ENCODE measurements at places on chromosomes 3 and 15. TPM values are rescaled to one million over a fixed set of nuclear protein-coding genes. Genes with fewer than 3 reads are reported as not detected.

DNA sequence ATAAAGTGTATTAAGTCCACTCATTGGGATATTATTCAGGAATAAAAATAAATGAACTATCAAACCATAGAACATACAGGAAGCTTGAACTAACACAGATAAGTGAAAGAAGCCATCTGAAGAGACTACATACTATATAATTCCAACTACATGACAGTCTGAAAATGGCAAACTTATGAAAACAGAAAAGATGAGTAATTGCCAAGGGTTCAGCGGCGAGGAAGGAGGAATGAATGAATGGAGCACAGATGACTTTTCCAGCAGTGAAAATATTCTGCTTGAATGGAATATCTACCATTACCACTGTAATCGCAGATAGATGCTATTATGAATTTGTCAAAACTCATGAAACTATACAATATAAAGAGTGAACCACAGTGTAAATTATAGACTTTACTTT lies 79.7 kb downstream of the PEAK1 start:
- no peak for DNase-seq

DNA sequence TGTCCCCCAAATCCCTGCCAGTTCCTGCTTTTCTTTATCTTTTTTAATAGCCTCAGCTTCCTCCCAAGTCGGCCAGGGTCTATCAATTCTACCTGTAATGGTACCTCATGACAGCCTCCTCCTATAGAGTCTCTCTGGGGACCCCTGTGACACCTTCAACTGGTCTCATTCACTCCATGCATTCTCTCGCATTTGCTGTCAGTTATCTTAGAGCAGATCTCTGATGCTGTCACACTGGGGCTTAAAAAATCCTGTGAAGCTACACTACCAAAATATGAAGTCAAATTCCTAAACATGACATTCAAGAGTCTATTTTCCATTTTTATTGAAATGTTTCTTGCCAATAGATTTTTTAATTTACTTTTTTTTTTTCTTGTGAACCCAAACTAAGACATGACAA lies 5.5 kb downstream of the VPS39 start:
- no peak for DNase-seq

DNA sequence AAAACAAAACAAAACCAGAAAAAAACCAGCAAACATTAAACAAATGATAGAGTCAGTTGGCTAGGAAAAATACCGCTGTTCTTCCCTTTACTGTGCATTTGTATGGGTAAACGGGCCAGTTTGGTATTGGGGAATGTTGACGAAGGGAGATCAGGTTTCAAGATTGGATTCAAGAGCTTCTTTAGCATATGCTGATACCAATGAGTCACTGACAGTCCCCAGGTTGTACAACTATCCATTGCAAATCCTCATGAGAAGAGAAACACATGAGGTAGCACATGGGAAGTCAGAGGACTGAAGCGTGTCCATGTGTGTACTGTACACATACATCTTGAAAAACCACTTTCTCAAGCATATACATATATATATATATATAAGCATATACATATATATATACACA lies 25.6 kb downstream of the TIGIT start:
- no peak for DNase-seq

Gene NR2E3
- 2.2 TPM for total RNA-seq

DNA sequence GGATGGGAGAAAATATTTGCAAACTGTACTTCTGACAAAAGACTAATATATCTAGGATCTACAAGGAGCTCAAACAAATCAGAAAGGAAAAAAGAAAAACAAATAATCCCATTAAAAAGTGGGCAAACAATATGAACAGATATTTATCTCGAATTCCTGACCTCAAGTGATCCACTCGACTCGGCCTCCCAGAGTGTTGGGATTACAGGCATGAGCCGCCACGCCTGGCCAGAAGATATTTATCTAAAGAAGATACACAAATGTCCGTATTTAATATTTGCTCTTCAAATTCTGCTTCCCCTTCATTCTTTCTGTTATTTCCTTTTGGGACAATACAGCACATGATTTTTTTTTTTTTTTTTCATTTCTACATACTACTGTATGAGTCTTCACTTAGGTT lies 151.7 kb upstream of the GRM7 start:
- no peak for DNase-seq

DNA sequence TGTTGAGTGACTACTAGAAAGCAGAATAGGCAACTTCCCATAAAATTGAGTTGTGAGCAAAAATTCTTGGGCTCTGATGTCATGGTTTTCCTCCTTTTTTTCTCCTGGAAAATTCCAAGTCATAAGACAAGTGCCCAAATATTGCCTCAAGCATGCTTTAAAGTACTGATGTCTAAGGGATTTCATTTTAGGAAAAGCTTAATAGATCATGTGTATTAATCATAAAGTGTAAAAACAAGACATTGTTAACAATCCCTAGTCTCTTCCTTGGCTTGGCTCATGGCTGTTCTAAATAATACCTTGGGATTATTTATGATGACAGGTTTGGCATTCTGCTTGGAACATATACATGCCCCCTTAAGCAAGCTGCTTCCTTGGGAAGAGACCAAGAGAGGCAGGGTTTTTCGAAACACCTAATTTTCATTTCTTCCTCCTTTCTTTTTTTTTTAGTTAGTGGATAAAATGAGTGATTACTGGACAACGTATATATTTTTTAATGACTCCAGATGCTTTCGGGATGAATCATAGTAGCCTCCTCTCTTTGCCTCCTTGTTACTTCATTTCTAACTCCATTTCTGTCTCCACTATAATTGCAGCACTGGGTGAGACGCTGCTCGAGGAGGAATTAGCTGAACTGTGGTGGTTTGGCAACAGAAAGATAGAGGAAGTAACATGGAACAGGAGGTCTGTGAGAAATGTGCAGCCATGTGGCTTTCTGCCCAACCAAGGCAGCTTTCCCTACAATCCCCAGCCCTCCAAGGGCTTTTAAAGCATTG lies 104.9 kb downstream of the TPRG1 start:
- peak; percentile 64 for DNase-seq

DNA sequence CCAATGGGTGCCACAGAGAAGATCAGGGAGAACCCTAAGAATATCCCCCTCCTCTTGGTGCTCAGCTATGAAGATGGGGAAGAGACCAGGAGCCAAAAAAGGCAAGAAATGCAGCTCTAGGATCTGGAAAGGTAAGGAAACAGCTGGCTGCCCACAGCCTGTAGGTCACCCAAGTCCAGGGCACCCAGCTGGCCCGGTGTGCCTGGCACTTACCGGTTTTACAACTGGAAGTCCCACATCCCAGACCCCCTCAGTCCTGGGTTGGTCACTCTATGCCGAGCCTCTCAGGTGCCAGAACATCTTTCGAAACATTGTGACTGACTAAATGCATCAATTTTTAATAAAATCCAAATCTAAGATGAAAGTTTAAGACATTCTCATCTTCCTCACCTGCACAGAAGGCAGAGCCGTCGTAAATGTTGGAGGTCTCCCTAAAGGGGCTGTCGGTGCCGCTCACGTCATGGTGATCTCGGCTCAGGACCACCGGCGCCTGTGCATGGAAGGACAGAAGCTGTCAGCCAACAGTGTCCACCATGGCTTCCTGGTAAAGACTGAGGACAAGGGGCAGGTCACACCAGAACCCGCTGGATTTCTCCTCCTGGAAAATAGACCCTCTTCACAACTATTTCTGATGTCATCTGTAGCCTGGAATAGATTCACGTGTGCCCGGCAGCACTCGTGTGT lies 13.3 kb upstream of the ZXDC start:
- no peak for DNase-seq

Gene AGBL1
- total RNA-seq: 77.9 TPM

GRCh38 chr3:192745150-192745549 lies 17.8 kb upstream of the FGF12 start:
- DNase-seq: no peak

Gene MGLL
- 36.4 TPM for total RNA-seq

DNA sequence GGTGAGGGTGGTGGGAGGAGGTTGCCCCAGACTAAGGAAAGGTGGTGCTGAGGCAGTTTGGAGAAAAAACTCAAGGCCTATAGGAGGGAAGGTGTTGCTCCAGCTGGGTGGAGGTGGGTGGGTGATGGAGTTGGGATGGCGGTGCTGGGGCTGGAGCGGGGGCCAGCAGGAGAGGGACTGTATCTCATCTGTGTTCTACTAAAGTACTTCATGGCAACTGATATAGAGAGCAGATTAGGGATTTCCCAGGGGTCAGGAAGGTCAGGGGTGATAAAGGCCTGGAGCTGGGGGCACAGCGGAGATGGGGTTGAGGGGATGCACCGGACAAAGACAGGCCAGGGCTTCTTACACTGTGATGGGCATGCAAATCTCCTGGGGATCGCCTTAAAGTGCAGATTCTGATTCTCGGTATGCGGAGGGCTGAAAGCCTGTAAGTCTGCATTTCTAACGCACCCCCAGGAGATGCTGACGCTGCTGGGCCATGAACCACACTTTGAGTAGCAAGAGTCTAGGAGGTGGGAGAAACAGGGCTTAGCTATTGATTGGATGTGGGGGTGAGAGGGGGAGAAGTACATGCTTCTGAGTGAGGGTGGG lies 4.2 kb downstream of the KLHL40 start:
- DNase-seq: no peak

- DNase-seq: no peak
Observed at GRCh38 chr3:123708531-123708930, 123.7 kb upstream of the HACD2 start.

DNA sequence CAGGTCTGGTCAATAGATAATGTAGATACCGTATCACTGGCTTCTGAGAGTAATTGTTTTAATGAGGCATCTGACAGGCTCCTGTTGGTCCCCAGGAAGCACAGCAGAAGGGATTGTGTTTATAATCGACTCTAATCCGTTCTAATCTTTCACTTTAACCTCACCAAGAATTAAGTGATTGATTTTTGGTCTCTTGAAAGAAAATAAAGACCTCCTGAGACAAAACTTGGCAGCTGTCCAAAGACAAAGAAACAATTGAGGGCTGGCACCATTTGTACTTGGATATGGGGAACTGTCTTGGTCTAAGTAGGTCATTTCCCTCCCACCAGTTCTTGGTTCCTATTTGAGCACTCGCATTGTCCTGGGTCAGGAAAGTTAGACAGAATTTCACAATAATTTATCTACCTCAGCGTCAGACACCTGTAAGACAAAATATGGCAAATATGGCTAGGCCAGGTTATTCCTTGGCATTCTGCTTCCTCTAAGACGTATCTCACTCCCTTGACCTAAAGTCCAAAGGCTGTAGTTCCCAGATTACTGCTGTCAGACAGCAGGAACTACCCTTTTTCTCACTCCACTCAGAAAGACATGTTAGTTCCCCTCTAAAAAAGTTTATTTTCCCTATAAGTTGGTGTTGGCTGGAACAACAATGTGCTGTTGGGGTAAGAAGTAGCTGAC lies 22.7 kb upstream of the CD96 start:
- DNase-seq: no peak

GRCh38 chr3:127013758-127014535 lies 31.0 kb downstream of the PLXNA1 start:
- no peak for DNase-seq

GRCh38 chr3:43436507-43437140 lies 150.3 kb downstream of the SNRK start:
- no peak for DNase-seq
